ENCODE measurements at places on chromosomes 2 and 18. TPM values are rescaled to one million over a fixed set of nuclear protein-coding genes. Genes with fewer than 3 reads are reported as not detected.

Gene HOXD13
- not detected for total RNA-seq

Gene PNO1
- 8.9 TPM for total RNA-seq

Gene MSH2
- total RNA-seq = 9.9 TPM

Gene VIL1
- total RNA-seq = 15.8 TPM

Gene IL1RL1
- 12.5 TPM for total RNA-seq

DNA sequence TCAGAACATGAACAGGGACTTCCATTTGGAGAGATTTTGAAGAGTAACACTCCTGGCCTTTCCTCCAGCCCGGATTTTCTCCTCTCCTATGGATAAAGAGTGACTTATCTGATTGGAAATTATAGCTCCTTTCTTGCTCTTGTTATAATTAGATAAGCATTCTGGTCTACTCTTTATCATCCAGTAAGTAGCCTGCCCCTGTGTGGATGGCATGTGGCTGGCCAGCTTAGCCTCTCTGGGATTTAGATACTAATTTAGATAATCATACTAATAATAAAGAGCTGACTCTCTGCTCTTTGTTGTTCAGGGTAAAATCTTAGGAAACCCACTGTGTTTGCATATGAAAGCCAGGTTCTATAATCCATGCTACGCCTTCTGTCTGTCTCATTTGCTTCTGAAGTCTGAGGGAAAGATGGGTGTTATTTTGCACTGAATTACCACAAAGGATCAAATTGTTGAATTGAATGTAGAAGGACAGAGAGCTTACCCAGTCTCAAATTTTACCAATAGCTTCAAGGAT is 438.8 kb downstream of the SPAG16 start:
- DNase-seq = no peak

DNA sequence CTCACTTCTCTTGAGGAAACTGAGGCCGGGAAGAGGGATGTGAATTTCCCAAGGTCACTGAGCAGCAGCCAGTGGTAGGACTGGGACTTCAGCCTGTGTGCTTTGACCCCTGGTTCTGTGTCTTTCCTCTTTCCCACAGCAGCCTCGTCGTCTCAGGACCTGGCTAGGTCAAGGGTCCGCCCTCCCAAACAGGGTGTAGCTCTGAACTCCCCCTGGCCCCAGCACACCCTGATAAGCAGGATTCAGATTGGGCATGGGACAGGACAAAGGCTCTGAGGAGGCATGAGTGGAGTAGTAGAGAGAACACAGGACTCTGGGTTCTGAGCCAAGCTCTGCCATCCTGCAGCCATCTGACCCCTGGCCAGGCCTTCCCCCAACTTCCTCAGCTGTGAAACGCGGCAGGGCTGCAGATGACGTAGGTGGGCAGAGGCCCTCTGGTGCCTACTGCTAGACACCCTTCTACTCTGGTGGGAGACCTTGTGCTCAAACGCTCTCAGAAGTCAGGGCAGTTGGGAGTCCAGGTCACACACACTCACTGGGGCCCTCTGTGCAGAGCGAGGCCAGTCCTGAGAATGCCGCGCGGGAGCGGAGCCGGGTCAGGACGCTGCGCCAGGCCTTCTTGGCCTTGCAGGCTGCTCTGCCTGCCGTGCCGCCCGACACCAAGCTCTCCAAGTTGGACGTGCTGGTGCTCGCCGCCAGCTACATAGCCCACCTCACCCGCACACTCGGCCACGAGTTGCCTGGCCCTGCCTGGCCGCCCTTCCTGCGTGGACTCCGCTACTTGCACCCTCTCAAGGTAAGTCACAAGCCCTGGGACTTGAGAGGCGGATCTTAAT is 984 bp downstream of the TCF23 start:
- no peak for DNase-seq

- no peak for DNase-seq
Measured at GRCh38 chr2:201900362-201900761, 94.0 kb downstream of the CDK15 start.

GRCh38 chr2:77161009-77161408 is 361.2 kb downstream of the LRRTM4 start:
- no peak for DNase-seq

DNA sequence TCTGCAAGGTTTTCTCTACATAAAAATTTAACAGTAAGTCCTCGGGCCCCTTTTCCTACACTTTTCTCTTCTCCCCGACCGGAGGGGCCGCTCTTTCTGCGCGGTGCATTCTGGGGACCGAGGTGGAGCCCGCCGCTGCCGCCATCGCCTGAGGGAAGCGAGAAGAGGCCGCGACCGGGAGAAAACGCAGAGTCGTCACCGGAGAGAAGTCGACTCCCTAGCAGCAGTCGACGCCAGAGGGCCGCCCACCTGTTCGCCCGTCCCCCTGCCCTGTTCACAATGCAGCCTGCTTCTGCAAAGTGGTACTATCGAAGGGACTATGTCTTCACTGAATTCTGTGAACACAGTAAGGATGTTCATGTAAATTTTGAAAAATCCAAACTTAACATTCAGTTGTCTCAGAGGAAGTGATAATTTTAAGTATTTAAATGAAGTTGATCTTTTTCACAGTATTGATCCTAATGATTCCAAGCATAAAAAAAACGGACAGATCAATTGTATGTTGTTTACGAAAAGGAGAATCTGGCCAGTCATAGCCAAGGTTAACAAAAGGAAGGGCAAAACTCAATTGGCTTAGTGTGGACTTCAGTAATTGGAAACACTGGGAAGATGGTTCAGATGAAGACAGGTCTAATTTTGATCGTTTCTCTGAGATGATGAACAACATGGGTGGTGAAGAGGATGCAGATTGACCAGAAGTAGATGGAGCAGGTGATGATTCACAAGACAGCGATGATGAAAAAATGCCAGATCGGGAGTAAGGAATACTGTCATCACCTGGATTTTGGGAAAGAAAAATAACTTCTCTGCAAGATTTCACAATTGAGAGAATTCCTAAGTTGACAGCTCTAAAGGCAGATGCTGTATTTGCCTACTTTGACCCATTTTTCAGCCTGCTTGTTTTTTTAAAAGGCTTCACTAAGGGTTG is 55.8 kb downstream of the ASXL2 start:
- DNase-seq = peak; percentile 62

DNA sequence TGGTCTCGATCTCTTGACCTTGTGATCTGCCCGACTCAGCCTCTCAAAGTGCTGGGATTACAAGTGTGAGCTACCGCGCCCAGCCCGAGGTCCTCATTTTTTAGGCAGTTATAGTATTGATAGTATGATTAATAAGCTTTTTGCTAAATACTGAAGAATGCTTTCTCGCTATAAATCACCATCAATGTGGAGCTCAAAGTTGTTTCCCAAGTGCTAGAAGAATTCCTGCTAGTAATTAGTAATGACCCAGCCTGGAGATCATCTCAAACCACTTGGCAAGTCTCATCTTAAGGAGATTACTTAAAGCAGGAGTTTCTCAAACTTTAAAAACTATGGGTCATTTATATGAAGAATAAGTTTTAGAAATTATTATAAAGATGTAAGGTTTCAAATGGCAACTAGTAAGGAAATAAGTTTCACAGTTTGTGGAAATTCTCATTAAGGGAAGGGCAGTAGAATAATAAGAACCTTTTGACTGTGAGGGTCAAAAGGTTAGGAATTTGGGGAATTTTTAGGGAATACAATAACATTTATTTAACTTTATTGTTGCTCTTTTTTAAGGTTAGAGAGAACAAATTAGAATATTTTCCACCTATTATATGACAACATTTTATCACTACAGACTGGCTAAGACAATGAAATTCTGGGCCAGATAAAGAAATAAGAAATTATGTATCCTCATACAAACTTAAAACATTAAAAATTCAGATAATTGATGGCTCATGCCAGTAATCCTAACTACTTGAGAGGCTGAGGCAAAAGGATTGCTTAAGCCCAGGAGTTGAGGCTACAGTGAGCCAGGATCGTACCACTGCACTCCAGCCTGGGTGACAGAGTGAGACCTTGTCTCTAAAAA is 148.6 kb upstream of the MAP3K20 start:
- DNase-seq = peak; percentile 33

GRCh38 chr2:28601616-28602015 is 105.8 kb downstream of the PLB1 start:
- no peak for DNase-seq

DNA sequence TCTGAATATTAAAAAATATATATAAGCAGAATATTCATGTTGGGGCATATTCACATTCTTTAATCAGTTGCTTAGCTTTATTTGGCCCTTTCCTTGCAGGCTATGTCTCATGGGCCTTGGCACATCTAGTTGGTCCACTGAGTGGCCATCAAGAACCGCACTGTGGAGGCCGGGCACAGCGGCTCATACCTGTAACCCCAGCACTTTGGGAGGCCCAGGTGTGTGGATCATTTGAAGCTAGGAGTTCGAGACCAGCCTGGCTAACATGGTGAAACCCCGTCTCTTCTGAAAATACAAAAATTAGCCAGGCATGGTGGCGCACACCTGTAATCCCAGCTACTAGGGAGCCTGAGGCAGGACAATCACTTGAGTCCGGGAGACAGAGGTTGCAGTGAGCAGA is 127.6 kb upstream of the TANK start:
- DNase-seq = no peak

DNA sequence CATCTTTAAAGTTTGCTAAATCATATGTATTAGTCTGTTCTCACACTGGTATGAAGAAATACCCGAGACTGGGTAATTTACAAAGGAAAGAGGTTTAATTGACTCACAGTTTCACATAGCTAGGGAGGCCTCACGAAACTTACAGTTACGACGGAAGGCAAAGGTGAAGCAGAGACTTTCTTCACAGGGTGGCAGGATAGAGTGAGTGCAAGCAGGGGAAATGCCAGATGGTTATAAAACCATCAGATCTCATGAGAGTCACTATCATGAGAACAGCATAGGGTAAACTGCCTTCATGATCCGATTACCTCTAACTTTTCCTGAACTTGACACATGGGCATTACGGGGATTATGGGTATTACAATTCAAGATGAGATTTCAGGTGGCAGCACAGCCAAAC is 1075.2 kb upstream of the NRXN1 start:
- DNase-seq = no peak

GRCh38 chr2:225233234-225233633 is 166.3 kb upstream of the NYAP2 start:
- no peak for DNase-seq

- no peak for DNase-seq
Measured at GRCh38 chr2:39514825-39515224, 77.7 kb upstream of the MAP4K3 start.
